ENCODE measurements at places on chromosomes 3 and 15.

DNA sequence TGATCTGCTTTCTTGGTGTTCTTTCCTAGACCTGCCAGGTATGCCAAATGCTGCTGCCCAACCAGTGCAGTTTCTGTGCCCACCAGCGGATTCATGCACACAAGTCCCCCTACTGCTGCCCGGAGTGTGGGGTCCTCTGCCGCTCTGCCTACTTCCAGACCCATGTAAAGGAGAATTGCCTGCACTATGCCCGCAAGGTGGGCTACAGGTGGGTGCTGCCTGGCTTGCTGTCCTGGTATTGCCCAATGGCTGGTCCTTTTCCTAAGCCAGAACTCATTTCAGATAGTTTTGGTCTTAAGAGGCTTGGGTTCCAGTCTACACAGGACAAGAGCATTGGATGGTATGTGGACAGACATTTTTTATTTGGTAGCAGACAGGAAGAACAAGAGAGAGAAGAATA is 26.5 kb upstream of the ALPK3 start:
- no peak for DNase-seq

GRCh38 chr15:70345251-70346019 is 247.7 kb upstream of the TLE3 start:
- DNase-seq = peak; percentile 12

DNA sequence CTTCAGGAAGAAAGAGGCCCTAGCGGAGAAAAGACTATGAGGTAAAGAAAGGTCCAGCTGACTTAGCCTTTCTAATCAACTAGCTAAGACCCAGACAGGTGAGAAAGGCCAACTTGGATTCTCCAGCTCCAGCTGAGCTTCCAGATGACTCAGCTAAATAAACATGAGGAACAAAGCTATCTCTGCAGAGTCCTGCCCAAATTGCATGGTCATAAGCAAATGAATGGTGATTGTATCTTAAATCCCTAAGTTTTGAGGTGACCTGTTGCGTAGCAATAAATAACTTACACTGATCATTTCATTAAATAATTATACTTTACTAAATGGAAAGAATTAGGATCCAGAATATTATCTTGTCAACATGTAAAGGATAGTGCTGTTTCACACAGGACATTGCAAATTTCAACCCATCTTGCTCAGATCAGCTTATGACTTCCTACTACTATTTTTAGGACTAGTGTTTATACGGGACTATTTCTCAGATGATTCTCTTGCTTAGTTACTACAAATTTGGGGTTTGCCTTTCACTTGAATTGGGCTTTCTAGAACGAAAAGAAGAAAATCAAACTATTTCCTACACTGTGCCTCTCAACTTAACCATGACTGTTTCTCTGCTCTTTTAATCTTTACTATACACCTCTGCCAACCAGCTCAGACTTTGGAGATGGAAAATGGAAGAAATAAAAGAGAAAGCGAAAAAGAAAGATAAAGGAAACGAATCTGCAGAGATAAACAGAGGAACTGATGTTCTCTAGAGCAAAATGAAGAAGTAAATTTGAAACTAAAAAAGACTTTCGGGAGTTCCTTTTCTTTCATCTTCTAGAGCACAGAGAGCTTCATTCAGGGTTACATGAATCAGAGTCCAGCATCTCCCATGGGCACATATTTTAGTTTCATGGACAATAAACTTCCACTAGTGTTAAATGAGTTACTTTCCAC is 6.6 kb upstream of the ADGRG7 start:
- no peak for DNase-seq

DNA sequence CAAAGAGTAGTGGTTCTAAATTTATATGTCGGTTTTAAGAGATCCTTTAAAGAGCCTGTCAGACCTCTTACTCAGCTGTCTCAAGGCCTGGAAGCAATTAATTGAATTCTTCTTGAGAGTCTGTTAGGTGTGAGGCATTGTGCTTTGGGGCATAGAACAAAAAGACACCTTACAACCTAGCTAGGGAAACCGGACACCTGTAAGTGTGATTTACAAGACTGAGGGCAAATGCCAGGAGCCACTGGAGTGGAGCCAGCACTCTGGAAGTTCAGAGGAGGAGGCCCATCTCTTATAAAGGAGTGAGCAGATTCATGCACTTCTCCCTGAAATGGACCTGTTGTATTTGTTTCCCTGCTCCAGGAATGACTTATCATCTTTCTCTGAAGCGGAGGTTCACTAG is 97.7 kb upstream of the NUDT16 start:
- DNase-seq = no peak

- peak; percentile 66 for DNase-seq
Measured at GRCh38 chr15:81001152-81002008, 657 bp downstream of the TLNRD1 start.

DNA sequence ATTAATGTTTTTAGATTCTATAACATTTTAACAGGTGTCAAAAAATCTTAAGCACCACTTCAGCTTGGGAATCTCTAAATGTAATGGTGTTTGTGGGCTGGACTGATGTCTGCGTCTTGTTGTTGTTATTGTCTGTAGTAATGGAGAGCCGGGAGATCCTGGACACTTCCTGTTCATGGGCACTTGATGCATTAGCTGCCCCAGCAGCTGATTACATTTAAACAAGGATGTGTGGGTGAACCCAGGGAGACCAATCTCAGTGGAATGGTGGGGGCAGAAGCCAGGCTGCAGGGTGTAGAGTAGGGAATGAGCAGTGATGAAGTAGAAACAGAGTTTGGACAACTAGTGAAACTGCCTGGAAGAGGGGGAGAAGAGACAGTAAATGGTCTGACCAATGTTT is 7.8 kb downstream of the CCR5AS start:
- no peak for DNase-seq

DNA sequence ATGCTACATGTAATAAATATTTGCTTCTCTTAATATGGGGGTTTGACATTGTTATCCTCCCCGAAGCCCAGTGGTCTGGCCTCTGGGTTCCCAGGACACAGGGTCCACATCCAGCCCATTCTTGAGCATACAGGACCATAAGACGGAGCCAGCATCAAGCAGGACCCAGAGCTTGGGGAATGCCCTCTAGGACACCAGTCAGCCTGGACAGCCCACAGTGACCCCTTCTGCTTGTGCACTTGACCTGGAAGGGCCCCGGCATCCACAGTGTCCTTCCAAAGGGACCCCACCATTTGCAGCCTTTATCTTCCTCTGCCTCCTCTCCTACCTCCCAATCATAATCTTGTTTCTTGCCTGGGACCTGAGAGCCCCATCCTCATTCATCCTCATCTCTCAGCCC is 46.2 kb upstream of the IREB2 start:
- no peak for DNase-seq

DNA sequence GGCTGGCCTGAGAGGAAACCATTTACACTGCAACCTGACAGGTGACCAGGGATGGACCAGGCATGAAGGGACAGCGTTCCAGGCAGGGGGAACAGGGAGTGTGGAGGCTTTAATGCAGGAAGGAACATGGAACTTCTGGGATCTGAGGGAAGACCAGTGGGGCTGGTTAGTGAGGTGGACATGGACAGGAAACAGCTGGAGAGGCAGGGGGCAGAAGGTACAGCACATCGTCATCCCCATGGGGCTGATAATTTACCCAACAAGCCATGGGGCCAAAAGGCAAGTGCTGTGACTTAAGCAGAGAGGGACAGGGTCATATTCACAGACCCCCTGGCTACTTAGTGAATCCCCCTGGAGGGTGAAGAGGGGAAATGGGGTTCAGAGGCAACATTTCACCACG is 77.0 kb upstream of the LARS2 start:
- no peak for DNase-seq

- no peak for DNase-seq
Measured at GRCh38 chr3:61340931-61341461, 89.7 kb upstream of the FHIT start.

GRCh38 chr15:28887339-28888174 is 1.8 kb downstream of the APBA2 start:
- no peak for DNase-seq

DNA sequence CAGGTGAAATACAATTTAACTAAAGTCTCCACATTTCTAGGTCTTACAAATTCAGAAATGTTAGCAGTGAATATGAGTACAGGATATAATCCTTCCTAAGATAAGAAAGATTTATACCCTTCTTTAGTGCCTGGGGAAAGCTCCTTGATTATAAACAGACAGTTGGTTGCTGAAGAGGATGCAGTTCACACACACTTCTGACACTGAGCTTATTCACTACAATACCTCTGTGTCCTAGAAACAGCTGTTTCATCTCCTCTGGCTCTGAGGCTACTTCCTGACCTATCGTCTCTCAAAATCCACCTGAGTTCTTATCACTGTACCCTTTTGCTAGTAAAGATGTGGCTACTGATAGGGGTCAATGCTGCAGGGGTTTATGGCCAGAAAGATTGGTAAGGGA is 57.1 kb downstream of the TP63 start:
- no peak for DNase-seq

DNA sequence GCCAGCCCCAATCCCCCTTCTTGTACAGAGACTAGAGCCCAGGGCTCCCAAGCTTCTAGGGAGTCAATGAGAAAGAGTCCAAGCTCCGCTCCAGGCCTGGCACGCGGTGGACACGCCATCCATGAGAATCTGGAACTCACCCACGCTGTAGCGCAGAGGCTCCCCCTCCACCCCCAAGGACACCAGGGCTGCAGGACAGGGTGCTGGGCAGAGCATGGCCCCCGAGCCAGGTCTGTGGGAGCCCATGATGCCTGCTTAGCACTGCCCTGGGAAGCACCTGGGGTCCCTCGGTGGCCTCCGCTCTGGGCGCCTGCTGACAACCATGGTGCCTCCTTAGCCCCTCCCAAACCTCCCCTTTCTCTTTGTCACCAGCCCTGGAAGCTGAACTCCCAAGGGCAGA is 28.5 kb downstream of the ACSBG1 start:
- DNase-seq = no peak

DNA sequence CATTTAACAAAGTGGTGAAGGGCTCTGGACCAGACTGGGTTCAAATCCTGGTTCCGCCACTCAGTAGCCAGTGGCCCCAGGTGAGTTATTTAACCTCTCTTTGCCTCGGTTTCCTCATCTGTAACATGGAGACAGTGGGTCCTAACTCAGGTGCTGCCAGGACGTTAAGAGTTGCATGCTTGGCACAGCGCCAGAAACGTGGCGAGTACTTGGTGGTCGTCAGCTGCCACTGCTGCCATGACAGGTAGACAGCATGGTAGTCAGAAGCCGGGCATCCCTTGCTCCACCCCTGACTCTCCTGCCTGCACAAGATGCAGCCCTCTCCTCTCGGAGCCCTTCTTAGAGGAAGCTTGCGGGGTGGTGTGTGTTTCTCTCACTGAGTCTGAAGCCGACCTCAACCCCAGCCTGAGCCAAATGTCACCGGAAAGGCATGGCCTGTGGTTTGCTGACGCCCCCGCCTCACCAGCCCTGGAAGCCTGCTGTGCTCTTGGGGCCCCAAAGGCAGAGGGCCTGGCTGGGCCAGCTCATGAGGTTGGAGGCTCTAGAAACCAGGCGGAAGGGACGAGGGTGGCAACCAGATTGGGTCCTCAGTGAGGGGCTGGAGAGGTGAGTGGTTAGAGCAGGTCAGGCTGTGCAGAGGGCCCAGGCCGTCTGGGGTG is 160.8 kb upstream of the TLE3 start:
- no peak for DNase-seq

DNA sequence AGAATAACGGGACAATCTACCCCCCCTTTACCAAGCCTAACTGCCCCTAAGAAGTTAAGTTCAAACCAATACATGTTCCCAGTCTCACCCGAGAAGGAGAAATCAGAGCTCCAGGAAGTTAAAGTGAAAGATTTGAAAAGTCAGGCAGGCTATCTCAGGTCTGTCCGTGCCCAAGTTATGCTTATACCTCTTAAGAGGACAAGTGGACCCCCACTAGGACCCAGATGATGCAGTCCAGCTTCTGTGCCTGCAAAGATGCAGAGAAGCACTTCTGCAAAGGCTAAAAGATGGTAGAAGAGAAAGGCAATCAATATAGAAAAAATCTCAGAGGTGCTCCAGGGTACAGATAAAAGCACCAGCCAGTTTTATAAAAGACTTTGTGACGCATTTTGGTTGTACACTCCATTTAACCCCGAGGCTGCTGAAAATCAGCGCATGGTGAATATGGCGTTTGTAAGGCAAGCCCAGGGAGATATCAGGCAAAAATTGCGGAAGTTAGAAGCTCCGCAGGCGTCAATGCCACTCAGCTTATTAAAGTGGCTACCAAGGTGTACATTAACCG is 9.8 kb upstream of the SLC9C1 start:
- DNase-seq = peak; percentile 55

GRCh38 chr3:102826636-102827035 is 391.8 kb downstream of the ZPLD1 start:
- no peak for DNase-seq

- no peak for DNase-seq
Measured at GRCh38 chr3:172519740-172520139, 3.5 kb downstream of the TNFSF10 start.

GRCh38 chr3:119492810-119493209 is 5.5 kb upstream of the TIMMDC1 start:
- no peak for DNase-seq

DNA sequence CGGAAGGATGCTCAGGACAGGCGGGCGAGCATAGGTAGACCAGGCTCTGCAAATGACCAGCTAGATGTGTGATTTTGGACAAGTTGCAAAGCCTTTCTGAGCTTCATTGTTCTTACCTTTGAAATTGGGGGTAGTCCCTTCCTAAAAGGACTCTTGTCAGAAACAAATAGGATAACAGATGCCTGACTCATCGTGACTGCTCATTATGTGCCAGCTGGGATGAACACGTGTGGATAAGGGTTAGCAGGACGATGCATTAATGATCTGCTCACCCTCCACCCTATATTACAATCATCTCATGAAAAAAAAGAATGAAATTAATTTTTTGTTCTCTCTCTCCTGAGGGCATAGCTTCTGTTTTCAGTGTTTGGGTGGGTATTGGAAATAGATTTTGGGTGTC is 223.4 kb downstream of the NR2F2 start:
- no peak for DNase-seq

- DNase-seq = no peak
Measured at GRCh38 chr15:64640146-64640871, 135.1 kb downstream of the RBPMS2 start.

DNA sequence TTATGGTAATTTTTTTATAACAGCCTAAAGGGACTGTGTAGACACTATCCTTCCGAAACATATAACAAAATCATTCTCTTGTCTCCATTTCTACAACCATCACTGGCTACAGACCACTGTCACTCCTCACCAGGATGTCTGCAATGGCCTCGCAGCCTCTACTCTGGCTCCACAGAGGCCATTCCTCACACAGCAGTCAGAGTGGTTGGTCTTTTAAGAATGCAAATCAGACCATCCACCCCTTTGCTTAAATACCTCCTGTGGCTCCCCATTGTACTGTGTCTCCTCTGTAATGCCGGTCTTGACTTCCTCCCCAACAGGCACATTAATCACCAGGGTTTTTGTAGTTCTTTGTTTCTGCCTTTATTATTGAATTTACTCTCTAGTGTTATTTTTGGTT is 344.8 kb downstream of the ERC2 start:
- DNase-seq = no peak

- DNase-seq = no peak
Measured at GRCh38 chr3:197504641-197505121, 51.1 kb downstream of the BDH1 start.

- no peak for DNase-seq
Measured at GRCh38 chr3:71447197-71447596, 136.3 kb downstream of the FOXP1 start.
